ENCODE measurements at places on chromosomes 5 and 9.

- peak; percentile 52 for DNase-seq
Observed at GRCh38 chr9:75152416-75152815, 64.1 kb downstream of the OSTF1 start.

DNA sequence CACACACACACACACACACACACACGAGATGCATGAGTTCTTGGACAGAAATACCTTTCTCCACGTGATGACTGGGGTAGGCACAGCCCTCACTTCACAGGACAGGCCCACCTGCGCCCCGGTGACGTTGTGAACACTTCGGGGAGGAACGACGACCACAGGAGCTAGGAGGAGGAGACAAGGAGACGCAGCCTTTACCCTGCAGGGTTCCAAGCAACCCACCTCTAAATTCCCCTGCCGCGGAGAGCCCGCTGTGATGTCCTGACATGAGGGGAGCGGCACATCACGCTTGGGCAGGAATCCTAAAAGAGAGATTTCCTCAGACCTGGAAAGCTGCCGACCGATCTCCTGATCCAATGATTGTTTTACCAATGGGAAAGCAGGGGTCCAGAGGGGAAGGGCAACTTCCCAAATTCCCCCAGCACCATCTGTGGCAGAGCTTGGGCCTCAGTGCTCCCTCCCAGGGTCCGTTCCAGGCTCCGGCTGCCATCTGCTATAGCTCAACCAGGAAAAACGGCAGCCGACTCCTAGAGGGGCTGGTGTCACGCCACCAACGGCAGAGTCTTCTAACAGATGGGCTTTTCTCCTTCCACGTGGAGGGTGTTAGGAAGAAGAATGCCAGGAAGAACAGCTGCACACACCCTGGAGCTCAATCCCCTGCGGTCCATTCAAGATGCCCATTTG, 10.1 kb downstream of the IGFBPL1 start:
- DNase-seq: no peak

- no peak for DNase-seq
Observed at GRCh38 chr5:1003296-1003937, 5.2 kb upstream of the NKD2 start.

- no peak for DNase-seq
Observed at GRCh38 chr9:97767891-97768290, 70.8 kb upstream of the XPA start.

DNA sequence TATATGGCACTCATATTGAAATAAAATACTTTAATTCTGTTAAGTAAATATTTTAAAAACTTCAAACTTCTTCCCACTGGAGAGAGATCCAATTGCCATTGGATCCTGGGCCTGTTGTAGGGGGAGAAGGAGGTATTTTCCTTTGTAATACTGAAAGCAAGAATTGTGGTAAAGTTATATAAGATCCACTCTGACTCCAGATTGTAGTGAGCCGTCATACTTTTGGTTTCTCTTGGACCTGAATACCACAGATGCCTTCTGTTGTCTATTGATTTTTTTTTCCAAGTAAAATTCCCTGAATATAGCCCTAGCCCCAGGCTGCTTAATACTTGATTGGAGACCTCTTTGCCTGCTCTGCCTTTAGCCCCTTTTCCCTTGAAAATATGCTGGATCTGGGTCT, 86.9 kb downstream of the ATG10 start:
- DNase-seq: no peak
